ENCODE measurements at places on chromosomes 4 and X.

DNA sequence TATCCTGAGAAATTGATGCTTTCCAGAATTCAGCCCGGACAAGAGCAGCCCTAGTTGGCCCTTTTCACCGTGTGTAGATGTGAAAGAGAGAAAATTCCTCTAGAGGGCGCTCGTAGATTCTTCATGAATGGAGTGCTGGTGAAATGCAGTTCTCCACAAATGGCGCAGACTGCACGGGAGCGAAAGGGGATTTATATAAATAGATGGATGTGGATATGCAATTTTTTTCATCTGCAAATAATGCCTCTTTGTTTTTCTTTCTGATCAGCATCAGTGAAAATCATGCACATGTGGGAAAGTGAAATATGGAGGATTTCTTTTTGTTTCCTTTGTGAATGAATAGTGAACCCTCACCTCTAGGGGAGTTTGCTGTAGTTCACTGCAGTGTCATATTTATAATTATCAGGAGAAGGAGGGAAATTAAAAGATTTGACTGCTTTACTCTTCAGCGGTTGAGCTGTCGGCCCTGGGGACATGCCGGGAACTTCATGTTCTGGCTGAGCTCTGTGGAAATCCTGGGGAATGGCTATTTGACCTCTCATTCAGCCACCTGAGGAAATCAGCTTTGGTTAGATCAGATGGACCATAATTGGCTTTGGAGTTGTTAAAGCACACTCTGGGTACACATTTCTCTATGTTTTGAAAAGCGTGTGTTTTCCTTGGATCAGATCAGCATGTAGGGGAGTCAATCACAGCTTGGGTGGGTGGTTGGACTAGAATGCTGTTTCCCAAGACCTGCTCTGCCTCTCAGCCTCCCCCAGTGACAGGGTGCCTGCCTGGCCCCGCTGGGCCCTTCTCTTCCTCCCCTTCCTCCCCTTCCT, 115.0 kb upstream of the SHISA3 start:
- peak; percentile 87 for DNase-seq

GRCh38 chr4:135365065-135365464, 1163.5 kb upstream of the PABPC4L start:
- DNase-seq: peak; percentile 52

DNA sequence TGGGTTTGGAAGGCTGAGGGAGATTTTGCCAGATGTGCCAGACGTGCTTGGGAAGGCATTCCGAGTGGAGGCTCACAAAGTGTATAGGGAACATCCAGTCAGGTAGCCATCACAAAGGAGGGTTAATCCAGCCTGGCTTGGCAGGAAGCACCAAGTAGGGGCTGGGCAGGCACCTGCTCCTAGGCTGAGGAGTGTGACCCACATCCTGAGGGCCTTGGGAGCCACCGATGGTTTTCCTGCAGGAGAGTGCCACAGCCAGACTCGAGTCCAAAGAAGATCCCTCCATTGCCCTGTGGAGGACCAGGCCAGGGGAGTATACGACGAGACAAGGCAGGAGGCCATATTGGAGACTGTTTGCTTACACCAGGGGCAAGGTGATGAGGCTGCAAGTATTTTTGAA, 47.2 kb downstream of the PNMA5 start:
- DNase-seq: no peak

GRCh38 chr4:156824451-156825060, 147.0 kb downstream of the PDGFC start:
- no peak for DNase-seq

- DNase-seq: peak; percentile 26
Measured at GRCh38 chr4:168540503-168541265, 43.8 kb downstream of the PALLD start.

Data from fibroblast of pulmonary artery (primary cell).